GM13976 (cell line): ENCODE measurements at places on chromosomes 2 and 18.

- DNase-seq = no peak
These were observed 166.4 kb downstream of the GALNT1 start for GRCh38 chr18:35747894-35748472.

GRCh38 chr2:7420530-7420929 is 503.3 kb downstream of the RNF144A start:
- no peak for DNase-seq

- peak; percentile 3 for DNase-seq
These were observed 44.0 kb downstream of the MAL start for GRCh38 chr2:95069465-95069864.

DNA sequence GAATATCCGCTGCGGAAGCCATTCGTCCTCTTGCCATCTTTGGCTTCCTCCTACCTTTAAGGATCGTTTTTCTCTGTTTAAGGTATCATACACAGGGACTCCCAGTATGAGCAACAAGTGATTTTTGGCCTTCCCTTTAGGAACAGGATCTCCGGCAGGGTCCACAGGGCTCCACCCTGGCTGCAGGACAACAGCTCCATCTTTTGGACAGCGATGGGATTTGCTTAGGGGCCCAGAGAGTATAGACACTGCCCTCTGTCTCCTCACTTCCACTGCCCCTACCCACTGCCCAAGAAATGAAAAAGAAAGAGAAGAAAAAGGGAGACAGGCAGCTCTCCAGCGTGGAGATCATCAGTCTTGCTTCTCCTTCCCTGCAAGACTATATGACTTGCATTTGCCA is 224.5 kb downstream of the UXS1 start:
- no peak for DNase-seq

DNA sequence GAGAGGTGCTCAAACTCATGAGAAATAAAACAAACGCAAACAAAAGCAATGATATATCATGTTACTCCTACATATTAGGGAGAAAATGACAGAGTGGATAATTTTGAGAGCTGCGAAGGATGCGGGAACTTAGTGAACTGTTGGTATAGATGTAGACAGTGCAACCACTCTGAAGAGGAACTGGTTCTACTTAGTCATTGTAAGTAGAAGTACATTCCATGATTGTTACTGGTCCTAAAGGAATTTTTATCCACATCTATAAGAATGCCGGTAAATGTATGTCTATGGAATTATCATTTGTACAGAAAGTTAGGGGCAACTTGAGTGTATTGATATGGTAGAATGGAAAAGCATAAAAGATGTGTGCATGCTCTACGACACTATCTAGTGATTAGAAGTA is 1238.4 kb downstream of the LRP1B start:
- no peak for DNase-seq

GRCh38 chr2:118557016-118557415 is 290.4 kb downstream of the EN1 start:
- no peak for DNase-seq
